Peyer's patch (tissue), 4 donors: ENCODE measurements at places on chromosomes 3 and 15.

GRCh38 chr15:55740981-55741832, 1.7 kb downstream of the PRTG start:
- no peak for DNase-seq

- no peak for DNase-seq
Observed at GRCh38 chr3:182843478-182843877, 50.2 kb downstream of the ATP11B start.

GRCh38 chr3:139764069-139764905, 86.5 kb upstream of the NMNAT3 start:
- no peak for DNase-seq

GRCh38 chr3:129718201-129718600, 111.7 kb upstream of the PLXND1 start:
- no peak for DNase-seq

DNA sequence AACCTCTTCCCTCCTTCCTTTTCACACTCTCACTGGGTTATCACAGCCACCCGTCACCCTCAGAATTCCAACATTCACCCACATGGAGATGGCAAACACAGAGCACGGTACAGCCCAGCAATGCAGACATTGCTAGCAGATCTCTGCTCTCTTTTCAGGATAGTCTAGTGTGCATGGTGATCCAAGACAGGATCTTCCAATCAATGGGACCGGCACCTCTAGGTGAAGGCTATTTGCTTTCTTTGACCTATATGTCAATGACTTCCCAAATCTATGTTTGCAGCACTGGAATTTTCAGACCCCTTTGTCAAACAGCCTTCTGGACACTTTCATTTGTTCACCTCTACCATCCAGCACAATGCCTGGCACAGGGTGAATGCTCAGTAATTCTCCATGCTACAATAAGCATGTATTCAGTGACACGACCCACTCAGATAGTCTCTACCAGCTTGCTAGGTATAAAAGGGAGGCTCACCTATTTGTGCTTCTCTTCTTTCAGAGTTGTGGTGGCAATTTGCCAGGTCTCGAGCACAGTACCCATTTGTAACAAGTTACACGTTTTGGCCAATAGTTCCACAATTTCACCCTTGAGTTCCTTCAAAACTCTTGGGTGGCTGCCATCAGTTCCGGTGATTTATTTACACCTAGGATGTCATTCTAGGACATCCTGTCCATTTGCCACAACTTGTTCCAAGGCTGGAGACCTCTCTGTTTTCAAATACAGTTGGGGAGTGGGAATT, 279.1 kb upstream of the ICE2 start:
- DNase-seq = no peak

GRCh38 chr15:69809421-69809820, 288.3 kb downstream of the TLE3 start:
- no peak for DNase-seq

DNA sequence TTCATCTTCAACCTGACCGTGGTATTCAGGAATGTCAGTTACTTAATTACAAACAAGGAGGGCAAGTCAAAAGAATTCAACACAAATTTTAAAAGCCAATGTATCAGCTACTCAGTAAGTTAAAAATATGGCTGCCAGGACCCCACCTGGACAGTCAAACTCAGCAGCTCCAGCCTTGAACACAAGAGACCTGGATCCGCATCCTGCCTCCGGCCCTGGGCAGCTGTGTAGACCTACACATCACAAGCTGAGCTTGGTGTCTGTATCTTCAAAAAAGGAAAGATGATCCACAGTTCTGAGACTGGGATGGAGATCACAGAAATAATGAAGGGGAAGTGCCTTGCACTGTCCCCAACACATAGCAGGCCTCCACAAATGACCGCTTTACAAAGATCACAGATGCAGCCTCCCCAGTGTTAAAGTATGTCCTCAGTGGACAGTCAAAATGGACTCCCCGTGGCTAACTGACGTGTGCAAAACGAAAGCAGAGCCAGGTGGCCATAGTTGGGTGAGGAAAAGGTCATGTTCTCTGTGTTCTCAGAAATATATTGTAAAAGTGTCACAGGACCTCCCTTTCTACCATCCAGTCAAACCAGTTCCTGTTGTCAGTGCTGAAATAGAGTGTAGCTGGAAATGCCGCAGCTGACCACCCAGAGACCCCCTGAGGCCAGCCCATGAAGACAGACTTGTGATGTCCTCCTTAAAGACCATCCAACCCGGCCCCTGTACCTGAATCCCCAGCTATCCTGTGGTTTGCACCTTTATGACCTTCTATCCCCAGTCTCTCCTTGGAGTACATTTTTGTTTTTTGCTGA, 168.5 kb upstream of the NSMCE3 start:
- no peak for DNase-seq

DNA sequence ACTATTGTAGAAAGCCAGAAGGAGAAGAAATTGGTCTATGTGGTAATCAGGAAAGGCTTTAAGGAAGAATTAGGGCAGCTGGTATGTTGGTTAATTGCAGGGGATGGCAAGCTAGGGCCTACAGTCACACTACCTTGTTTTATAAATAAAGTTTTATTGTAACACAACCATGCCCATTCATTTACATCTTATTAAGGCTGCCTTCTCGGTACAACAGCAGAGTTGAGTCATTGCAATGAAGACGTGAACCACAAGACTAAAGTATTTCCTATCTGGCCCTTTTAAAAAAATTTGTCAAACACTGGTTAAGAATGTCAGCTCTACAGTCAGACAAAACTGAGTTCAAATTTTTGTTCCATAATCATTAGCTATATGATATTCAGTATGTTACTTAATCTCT, 8.3 kb downstream of the SERPINI1 start:
- DNase-seq = no peak

GRCh38 chr15:86701611-86701963, 621.9 kb downstream of the AGBL1 start:
- no peak for DNase-seq
